ENCODE measurements at places on chromosomes 4 and X.

- DNase-seq = no peak
Measured at GRCh38 chrX:103170216-103170615, 44.7 kb upstream of the BEX4 start.

DNA sequence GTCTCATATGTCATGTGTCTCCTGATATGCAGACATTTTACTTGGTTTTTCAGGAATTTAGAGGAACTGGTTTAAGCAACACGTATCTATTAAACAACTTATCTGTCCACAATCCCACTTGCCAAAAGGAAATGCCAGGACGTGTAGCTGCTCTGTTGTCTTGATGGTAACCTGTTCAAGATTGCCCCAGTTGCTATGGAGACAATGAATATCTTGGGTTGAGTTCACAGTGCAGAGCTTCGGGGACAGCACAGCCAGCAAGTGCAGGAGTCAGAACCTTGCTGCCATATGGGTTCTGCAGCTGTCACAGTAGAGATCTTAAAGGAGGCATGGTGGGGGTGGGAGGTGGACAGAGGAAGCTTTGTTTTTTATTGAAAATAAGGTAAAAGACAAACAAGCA is 28.7 kb upstream of the FAM9B start:
- no peak for DNase-seq

- no peak for DNase-seq
Measured at GRCh38 chr4:61527888-61528287, 327.8 kb downstream of the ADGRL3 start.

GRCh38 chrX:9566150-9566621 is 101.3 kb downstream of the TBL1X start:
- no peak for DNase-seq

- DNase-seq = no peak
Measured at GRCh38 chr4:184395451-184395917, 78.9 kb downstream of the IRF2 start.

GRCh38 chrX:133608406-133608805 is 193.1 kb upstream of the GPC4 start:
- DNase-seq = no peak

DNA sequence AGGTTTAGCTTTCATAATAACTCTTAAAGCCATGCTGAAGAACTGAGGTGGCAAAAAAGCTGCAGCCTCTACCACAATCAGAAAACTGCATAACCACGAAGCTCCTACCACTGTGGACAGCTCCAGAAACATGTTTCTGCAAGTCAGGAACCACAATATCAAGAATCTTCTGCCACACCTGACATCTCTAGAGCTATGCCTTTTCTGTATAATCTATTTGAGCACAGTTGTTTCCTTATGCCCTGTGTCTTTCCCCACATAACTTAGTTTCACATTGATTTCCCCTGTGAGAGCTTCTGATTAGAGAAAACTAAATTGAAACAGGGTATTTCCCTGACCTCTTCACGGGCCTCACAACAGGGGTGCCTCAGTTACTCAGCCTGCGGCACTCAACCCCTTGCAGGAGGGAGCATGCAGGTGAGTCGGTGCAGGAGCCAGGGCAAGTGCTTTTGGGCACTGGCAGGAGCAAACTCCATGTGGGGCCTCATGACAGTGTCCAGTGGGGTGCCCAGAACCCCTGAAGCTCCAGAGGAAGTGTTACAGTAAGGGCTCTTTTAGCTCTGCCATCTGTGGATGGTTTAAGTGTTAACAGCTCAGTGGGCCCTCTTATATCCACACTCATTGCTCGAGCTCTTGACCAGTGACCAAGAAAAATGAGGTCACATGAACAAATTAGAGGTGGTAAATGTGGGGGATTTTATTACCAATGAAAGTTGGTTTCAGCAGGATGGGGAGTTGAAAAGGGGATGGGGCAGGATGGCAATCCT is 132.8 kb upstream of the BMP3 start:
- no peak for DNase-seq

DNA sequence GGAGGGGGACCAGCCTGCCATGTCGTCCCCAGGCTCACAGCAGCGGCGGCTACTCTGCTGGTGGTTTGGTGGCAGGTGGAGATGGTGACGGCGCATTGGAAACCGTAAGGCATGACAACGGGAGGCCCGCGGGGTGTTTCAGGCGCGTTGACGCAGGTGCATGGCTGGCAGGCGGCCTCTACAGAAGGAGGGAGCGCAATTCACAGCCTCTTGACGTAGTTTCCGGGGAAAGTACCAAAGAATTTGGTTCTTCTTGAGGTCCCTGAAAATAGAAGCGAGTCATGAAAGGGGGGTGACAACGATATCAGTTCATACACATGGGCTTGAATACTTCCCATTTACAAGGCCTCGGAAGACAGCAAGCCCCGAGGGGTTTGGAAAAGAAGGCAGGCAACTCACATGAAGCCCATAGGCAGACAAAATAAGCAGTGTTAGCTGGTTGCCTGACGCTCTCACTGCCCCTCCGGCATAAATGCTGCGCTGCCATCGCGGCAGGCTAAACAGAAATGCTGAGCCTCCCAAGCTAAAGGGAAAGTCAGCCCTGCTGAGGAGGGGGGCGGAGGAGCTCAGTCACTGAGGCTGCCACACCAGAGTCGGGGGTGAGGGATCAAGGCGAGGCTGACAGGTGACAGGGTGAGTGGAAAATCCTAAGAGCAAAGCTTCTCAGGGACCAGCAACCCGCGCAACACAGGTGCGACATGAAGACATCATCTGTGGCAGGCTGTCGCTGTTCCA is 52.3 kb upstream of the PDLIM3 start:
- peak; percentile 39 for DNase-seq

DNA sequence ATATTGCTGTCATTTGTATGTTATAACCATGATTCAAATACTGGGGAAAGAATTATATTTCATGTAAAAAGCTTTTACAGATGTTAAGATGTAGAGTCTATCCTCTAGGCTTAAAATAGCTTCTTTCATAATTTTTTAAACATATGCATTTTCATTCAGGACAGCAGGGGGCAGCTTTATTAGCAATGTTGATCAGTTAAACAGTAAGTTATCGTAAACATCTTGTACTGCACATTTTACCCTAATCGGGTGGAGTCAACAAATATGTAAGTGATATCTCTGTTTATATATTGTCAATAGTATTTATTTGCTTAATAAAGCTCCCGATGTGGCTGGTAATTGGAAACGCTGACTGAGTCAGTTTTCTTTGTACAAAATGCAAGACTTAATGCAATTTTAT is 142.5 kb upstream of the MED14 start:
- DNase-seq = no peak

DNA sequence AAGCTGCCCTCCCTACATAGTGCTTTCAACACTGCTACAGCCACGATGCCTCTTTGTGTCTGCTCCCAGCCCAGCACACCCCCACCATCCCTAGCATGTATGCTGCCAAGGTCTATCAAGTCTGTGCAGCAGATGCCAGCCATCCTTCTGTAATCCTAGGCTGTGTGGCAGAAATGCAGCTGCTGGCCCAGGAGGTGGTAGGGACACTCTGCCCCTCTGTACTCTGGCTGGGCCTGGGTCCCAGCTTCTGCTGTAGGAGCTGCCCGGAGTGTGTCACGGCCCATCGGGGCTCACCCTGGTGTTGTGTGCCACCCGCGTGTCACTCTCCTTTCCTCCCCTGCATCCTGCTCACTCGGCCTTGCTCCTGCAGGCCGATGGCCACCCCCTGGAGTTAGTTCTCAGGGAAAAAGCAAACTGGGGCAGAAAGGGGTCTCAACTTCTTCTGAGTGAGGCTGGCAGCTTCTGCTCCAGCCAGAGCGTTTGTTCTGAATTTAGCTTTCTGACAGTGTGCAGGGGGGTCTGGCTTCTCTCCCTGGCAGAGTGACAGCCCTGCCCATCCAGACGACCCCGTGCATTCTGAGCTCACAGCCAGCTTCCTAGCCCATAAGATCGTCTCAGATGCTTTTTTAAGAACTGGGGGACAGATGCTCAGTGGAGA is 22.7 kb downstream of the PSAPL1 start:
- peak; percentile 6 for DNase-seq

GRCh38 chr4:45566896-45567603 is 556.8 kb downstream of the GABRG1 start:
- DNase-seq = no peak

DNA sequence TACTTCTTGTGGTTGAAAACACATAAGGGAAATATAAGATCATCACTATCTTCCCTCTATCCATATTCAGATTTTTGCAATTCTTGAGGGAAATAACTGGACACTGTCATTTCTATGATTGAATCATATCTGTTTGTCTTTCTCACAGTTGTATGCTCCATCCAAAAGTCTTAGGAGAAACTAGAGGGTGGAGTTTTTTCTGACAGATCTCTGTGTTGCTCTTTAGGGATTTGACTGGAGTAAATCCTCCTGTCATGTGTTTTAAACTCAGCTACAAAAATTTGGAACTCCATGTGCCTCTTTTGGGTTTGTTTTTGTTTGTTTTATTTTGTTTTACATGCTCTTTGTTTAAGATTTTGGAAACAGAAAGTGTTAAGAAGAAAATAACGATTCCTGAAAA is 136.5 kb downstream of the SPATA18 start:
- DNase-seq = no peak

DNA sequence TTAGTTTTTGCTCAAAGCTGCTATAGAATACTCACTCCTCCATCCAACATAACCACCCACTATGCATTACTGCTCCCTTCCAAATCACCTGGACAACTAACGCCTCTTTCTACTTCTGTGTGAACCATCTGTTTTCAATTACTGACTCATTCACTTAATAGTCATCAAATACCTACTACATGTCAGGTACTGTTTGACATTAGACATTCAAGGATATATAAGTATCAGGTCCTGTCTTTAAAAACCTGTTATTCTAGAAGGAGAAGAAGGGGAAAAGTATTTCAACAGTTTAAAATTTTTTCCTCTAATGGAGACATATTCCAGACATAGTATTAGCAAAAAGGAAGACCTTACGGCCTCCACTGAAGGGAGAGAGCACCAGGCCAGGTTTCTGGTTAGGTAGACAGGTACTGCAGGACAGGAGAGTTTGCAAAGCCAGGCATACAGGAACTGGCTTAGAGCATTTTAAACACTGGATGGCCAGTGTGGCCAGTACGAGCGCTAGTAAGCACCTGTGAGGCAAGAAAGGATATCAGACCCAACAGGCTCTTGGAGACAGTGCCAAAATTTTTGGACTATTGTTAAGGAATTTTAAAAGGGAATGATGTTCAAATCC is 39.0 kb downstream of the SH3RF1 start:
- DNase-seq = no peak

- no peak for DNase-seq
Measured at GRCh38 chrX:109590176-109590575, 34.8 kb downstream of the KCNE5 start.

DNA sequence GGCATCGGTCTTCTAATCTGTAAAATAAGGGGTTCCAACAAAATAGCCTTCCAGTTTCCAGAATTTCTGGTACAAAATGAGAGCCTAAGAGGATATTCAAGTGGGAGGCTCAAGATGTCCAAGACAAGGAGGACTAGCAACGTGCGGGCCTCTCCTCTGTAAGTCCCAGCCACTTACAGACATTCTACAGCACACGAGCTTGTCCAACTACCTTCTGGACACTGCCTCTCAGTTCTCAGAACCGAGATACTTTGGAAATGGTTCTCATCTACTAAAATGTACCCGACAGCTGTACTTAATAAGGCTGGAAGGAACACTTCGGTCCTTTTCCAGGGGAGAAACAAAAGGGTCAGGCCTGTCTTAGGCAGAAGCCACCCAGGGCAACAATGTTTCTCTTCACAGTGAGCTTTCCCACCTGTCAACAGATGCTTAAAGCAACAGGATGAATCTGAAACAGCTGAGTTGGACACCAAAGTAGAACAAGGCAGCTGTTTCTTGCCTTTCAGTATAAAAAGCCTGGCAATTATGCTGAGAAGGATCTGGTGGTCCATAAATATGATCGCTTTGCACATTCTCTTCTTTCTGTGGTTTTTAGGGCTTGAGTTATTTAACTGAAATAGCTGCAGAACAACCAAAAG is 127.0 kb downstream of the HS6ST2 start:
- DNase-seq = no peak

GRCh38 chr4:131091896-131092295 is 1995.9 kb downstream of the C4orf33 start:
- no peak for DNase-seq

DNA sequence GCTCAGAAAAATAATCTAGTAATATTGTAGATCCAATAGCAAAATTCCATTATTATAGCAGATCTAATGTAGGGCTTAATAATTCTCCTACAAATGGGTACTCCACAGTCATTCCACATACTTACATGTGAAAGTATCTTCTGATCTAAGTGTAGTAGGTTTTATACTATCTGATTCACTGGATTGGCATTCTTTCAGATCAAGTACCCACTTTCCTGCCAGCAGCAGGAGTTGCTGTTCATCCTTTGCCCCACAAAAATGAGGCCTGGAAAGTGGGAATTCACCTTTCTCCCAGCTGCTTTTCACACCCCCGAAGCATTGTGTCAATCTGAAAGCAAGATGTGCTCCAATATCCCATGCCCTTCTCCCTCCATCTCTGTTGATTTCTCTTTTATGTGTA is 77.1 kb upstream of the RXFP1 start:
- no peak for DNase-seq

- DNase-seq = no peak
Measured at GRCh38 chr4:8155048-8155447, 3.6 kb downstream of the ABLIM2 start.

DNA sequence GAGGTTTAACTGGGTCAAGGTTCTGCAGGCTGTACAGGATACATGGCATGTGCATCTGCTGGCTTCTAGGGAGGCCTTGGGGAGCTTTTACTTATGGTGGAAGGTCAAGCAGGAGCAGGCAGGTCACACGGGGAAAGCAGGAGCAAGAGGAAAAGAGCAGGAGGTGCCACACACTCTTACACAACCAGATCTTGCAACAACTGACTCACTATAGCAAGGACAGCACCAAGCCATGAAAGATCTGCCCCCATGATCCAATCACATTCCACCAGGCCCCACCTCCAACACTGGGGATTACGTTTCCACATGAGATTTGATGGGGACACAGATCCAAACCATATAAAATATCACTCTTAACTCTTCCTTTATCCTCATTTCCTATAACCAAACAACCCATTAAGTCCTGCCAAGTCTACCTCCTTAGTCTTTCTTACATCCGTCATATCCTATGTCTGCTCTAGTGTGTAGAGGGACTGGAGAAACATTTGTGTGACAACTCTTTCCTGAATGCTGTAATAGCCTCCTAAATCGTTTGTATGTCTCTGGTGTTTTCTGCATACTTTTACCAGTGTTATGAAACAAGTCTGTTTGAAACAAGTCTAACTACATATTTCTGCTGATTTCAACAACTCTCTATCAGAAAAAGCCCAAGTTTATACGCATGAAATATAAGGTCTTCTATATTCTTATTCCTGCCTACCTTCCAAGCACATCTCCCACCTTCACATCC is 8.3 kb upstream of the RAP2C start:
- no peak for DNase-seq

GRCh38 chr4:189143263-189143952 is 797.3 kb upstream of the FRG1 start:
- DNase-seq = no peak

DNA sequence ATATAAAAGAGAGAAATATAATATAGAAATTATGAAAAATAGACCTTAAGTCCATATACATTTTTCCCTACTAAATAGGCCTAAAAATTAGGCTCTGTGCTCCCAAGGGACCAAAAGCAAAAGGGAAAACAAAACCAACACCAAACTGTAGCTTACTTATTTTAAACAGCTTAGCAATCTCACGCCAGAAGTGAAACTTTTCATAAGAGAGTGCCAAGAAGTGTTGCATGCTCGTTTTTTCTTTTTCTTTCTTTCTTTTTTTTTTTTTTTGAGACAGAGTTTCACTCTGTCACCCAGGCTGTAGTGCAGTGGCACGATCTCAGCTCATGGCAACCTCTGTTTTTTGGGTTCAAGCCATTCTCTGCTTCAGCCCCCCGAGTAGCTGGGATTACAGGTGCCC is 250.4 kb downstream of the TMA16 start:
- DNase-seq = no peak

GRCh38 chr4:101032541-101032940 is 314.8 kb downstream of the PPP3CA start:
- DNase-seq = no peak

Measured in activated naive CD8-positive, alpha-beta T cell treated with anti-CD3 and anti-CD28 coated beads, Interleukin-2, amount 10 ng/mL, durations not matched to agents 7 days and 5 days (primary cell).